Gastrocnemius medialis (tissue), 4 donors: ENCODE measurements at places on chromosomes 2 and 18. TPM values are rescaled to one million over a fixed set of nuclear protein-coding genes. Genes with fewer than 3 reads are reported as not detected.

The FSIP2 gene
- 0.04 TPM for total RNA-seq

The SERPINB11 gene
- total RNA-seq, result not detected

The WDFY1 gene
- 12.0 TPM for total RNA-seq

The INHA gene
- total RNA-seq, result not detected

The UGT1A6 gene
- not detected for total RNA-seq

The UGT1A10 gene
- total RNA-seq, result not detected

DNA sequence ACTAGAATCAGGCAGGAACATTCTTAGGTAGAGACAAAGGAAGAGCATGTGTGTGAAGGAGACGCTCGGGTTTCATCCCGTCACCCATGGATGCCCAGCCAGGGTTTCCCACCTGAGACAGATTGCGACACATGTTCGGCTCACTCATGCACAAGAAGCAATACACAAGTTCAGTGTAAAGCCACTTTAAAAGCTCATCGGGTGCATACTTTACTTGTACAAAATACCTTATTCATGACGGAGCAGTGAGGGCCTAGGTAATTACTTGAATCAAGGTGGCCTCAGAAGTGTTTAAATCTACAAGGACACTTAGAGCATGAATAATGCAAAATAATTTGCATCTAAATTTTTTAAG is 42.0 kb downstream of the ZEB2 start:
- peak; percentile 39 for DNase-seq
- H3K36me3 ChIP-seq, result no peaks in the 10 kb centered on the region
- H3K4me3 ChIP-seq, result no peak overlapping the region
- H3K27me3 ChIP-seq, result no peaks in the 10 kb centered on the region
- no peak overlapping the region for H3K27ac ChIP-seq

DNA sequence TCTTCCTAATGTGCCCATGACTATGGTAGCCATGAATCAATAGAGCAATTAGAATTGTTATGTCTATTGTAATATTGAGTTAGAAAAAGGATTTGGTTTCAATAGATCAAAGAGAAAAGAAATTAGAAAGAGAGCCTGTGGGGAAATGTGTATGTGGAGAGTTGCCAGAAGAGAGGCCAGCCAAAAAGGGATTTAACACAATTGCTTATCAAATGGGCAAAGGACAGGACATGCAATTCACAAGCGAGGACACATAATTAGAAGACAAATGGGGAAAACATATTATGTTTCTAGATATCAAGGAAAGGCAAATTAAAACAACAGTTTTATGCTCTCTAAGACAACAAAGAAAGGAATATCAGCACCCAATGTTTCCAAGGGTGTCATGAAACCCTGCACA is 403.2 kb upstream of the KLHL29 start:
- no peaks in the 10 kb centered on the region for H3K4me1 ChIP-seq
- H3K27ac ChIP-seq, result no peak overlapping the region
- H3K36me3 ChIP-seq, result no peaks in the 10 kb centered on the region

GRCh38 chr2:238864207-238865014 is 16.5 kb downstream of the TWIST2 start:
- peaks cover 4% of the 10 kb centered on the region for H3K4me1 ChIP-seq
- peak overlapping the region; percentile 64 for H3K27ac ChIP-seq
- no peak overlapping the region for H3K4me3 ChIP-seq
- no peaks in the 10 kb centered on the region for H3K27me3 ChIP-seq
- H3K36me3 ChIP-seq, result no peaks in the 10 kb centered on the region
- peak; percentile 77 for DNase-seq

- H3K36me3 ChIP-seq, result no peaks in the 10 kb centered on the region
- no peak for DNase-seq
- H3K4me1 ChIP-seq, result no peaks in the 10 kb centered on the region
- H3K27me3 ChIP-seq, result no peaks in the 10 kb centered on the region
- no peak overlapping the region for H3K27ac ChIP-seq
- H3K4me3 ChIP-seq, result no peak overlapping the region
These were observed 33.6 kb downstream of the CRACDL start for GRCh38 chr2:98902209-98903063.

DNA sequence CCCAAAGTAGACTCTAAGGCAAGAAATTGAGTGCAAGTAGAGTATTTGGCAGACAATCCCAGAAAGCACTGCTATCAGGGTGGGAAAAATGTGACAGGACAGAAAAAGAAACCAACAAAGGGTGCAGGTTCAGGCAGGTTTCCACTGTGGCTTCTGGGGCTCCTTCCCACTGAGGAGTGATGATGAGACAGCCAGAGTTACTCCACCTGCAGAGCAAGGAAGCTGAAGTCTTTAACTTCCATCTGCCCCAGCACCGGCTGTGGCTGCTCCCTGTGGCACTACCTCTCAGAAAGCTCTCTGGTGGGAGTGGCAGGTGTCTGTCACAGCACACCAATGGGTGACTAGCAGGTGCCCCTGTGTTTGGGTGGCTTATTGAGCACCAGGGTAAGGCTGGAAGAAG is 37.6 kb upstream of the ACKR3 start:
- no peak for DNase-seq
- H3K4me3 ChIP-seq, result no peak overlapping the region
- no peaks in the 10 kb centered on the region for H3K4me1 ChIP-seq
- no peaks in the 10 kb centered on the region for H3K36me3 ChIP-seq
- no peaks in the 10 kb centered on the region for H3K27me3 ChIP-seq

DNA sequence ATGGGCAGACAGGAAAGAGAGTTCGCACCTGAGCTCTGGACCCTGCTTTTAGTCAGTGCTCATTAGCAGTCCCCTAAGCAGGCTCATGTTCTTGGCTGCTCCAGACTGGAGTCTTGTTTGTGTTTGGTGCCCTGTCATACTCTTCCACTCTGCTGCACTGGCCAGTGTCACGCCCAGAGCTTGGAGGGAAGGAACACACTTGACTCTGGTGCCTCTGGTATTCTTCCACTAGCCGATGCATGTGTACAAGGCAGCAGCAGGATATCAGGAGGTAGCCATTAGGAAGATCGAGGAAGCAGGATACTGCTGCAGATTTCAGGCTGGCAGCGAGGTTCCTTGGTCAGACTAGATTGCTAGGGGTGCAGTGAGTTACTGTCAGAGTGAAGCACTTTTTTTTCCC is 81.4 kb upstream of the B3GNT2 start:
- peaks cover 5% of the 10 kb centered on the region for H3K4me1 ChIP-seq
- no peak for DNase-seq
- no peak overlapping the region for H3K4me3 ChIP-seq
- H3K27ac ChIP-seq, result no peak overlapping the region
- H3K36me3 ChIP-seq, result no peaks in the 10 kb centered on the region
- no peaks in the 10 kb centered on the region for H3K27me3 ChIP-seq

DNA sequence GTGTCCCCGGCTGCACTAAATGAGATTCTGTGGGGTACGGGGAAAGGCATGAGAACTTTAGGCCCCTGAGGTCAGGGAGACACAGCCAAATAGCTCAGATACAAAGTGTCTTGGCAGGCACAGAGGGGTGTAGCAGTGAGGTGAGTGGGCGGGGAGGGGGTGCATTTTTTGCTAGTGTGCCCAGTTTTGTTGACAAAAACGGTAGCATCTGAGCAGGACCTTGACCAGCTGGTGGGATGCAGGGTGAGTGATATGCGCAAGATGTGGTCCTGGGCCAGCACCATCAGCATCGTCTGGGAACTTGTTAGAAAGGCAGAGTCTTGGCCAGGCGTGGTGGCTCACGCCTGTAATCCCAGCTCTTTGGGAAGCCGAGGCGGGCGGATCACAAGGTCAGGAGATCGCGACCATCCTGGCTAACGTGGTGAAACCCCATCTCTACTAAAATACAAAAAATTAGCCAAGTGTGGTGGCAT is 127.3 kb upstream of the LGALSL start:
- DNase-seq, result no peak
- H3K4me3 ChIP-seq, result no peak overlapping the region
- no peaks in the 10 kb centered on the region for H3K27me3 ChIP-seq
- no peak overlapping the region for H3K27ac ChIP-seq
- peaks cover 32% of the 10 kb centered on the region for H3K4me1 ChIP-seq

DNA sequence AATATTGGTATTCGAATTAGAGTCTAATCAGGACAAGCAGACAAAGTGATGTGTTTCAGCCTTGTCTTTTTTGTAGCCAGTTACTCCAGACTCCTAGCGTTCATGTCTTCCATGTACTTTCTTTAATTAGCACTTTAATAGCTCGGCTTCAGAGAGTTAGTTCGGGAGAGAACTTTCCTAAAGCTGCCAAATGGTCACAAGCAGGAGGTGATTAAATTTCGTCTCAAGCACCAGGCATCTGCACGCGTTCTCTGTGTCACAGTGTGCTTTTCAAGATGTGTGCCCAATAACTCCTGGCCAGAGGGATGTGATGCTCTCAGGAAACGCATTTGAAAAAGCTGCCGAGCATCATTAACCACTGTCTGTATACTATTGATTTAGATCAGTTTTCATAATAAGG is 790.8 kb downstream of the SOCS6 start:
- no peaks in the 10 kb centered on the region for H3K4me1 ChIP-seq
- H3K27ac ChIP-seq, result no peak overlapping the region
- no peak overlapping the region for H3K4me3 ChIP-seq
- no peaks in the 10 kb centered on the region for H3K27me3 ChIP-seq

DNA sequence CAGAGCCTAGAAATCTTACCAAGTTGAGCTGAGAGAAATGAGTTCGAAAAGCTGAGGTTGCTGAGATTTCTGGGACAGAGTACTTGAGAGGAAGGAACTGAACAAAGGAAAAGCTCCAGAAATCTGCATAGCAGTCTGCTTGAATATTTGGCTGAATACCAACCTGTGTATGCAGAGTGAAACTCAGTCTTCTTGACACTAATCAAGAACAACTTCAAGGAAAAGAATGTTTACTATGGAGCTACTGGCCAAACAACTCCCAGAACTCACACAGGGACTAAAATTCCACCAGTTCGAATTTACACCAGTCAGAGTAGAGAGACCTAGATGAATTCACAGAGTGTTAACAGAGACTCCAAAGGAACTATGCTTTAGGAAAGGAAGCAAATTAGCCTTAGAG is 66.5 kb downstream of the USP37 start:
- DNase-seq, result no peak
- no peak overlapping the region for H3K27ac ChIP-seq
- H3K4me3 ChIP-seq, result no peak overlapping the region
- no peaks in the 10 kb centered on the region for H3K36me3 ChIP-seq

DNA sequence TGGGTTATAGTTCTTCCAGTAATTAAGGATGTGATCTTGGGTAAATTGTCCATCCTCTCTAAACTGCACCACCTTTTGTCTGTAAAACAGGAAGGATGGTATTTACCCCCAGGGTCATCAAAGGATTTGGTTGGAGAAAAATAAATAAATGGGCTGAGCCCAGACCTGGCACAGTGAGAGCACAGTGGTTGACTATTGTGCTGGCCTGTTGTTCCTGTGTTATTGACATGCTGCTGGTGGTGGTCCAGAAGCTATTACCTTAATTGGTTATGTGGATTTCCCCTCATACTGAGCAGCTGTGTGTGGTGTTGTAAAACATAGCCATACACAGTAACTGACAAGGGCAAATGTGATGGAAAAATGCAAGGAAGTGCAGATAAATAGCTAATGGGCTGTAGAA is 746 bp upstream of the IL37 start:
- no peaks in the 10 kb centered on the region for H3K36me3 ChIP-seq
- no peak overlapping the region for H3K27ac ChIP-seq
- H3K27me3 ChIP-seq, result no peaks in the 10 kb centered on the region
- no peaks in the 10 kb centered on the region for H3K4me1 ChIP-seq
- no peak for DNase-seq
- no peak overlapping the region for H3K4me3 ChIP-seq

DNA sequence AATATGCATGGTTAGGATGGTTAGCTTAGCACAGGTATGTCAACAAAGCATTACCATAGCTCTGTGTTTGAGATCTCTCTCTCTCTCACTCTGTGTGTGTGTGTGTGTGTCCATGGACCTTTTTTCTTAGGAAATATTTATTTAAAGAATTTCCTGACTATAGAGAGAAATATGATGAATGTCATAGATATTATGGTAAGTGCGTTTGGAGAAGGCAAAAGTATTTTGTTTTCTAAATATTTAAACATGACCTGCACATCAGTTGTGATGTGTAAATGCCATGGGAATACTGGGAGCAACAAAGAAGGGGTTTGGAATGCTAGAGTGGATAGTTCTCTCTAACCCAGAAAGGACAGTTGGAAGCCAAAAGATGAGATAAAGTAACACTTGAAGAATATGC is 3.9 kb upstream of the TMEM178A start:
- no peak overlapping the region for H3K27ac ChIP-seq
- no peak for DNase-seq
- H3K36me3 ChIP-seq, result no peaks in the 10 kb centered on the region
- no peak overlapping the region for H3K4me3 ChIP-seq
- H3K4me1 ChIP-seq, result peaks cover 4% of the 10 kb centered on the region

GRCh38 chr2:131093696-131094462 is 619 bp upstream of the FAM168B start:
- H3K4me1 ChIP-seq, result peaks cover 9% of the 10 kb centered on the region
- H3K27ac ChIP-seq, result peak overlapping the region; percentile 88
- DNase-seq, result no peak
- H3K27me3 ChIP-seq, result no peaks in the 10 kb centered on the region

GRCh38 chr18:78525366-78526111 is 454.1 kb upstream of the SALL3 start:
- no peak overlapping the region for H3K4me3 ChIP-seq
- no peak for DNase-seq
- H3K27ac ChIP-seq, result no peak overlapping the region

DNA sequence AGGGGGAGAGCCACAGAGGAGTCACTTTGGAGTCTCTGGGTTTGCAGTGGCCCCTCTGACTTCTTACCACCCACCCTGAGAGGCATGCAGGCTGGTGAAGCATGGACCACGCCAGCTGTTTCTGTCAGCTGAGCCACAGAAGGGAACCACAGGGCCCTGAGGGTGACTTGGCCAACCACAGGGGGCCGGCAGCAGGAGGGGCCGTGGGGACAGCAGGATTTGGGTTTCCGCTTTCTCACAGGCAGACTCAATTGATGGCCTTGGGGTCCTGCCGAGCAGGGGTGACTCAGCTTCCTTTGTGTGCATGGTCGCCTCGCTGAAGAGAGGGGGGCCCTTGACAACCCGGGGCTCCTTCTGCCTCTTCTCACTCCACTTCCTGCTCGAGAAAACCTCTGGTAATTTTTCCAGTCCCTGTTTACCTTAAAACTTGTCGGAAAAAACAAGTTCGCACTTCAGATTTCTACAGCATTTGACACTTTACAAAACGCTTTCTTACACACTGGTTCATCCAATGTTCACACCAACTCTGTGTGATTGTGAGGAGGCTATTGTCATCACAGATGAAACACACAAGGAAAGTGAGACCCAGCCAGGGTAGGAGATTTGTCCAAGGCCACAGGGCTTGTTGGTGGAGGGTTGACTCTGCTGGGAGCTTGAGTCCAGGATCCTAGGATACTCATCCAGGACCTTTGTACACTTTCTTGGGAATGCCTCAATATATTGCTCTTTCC is 311.2 kb downstream of the LPIN1 start:
- H3K27ac ChIP-seq, result no peak overlapping the region
- H3K4me3 ChIP-seq, result no peak overlapping the region
- no peaks in the 10 kb centered on the region for H3K27me3 ChIP-seq
- H3K4me1 ChIP-seq, result no peaks in the 10 kb centered on the region
- H3K36me3 ChIP-seq, result no peaks in the 10 kb centered on the region

GRCh38 chr2:12317814-12318426 is 398.8 kb upstream of the TRIB2 start:
- H3K4me1 ChIP-seq, result no peaks in the 10 kb centered on the region
- no peaks in the 10 kb centered on the region for H3K27me3 ChIP-seq
- DNase-seq, result no peak
- H3K4me3 ChIP-seq, result no peak overlapping the region
